Activated naive CD4-positive, alpha-beta T cell treated with anti-CD3 and anti-CD28 coated beads for 36 hours (primary cell): ENCODE measurements at places on chromosomes 4 and X.
A peak's percentile ranks its signal among the peaks of the same experiment; 100 is the strongest.

GRCh38 chrX:22396408-22396807 is 123.7 kb downstream of the CBLL2 start:
- H3K4me3 ChIP-seq, result no peak overlapping the region
- no peaks in the 10 kb centered on the region for H3K4me1 ChIP-seq
- H3K27me3 ChIP-seq, result no peaks in the 10 kb centered on the region
- no peak for DNase-seq
- H3K36me3 ChIP-seq, result no peaks in the 10 kb centered on the region

DNA sequence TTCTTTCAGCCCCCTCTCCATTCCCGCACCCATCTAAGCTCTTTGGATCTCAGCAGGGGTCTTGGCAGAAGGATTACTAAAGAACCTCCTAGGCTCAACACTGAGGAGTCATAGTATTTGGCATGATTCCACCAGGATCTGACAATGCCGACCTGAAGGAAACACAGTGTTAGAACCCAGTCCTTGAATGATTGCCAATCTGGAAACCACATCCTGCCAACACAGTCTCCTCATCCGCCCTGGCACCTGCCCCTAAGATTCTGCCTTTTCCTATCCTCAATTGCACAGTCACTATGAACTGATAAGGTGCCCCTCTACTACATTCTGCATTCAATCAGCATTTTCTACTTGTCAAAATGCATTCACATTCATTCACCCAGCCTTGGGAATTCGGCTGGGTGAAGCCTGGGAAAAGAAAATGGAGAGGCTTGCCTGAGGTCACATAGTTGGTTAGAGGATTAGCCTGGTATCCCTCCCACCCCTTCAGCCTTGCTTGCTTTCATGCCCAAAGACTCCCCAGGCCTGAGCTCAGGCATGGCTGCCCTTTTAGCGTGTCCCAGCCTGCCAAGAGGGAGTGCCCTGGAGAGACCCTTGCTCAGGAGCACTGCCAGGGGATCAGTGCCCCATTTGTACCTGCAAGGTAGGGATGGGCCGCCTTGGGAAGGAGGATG is 2.2 kb upstream of the CLDN2 start:
- H3K36me3 ChIP-seq, result no peaks in the 10 kb centered on the region
- H3K27ac ChIP-seq, result no peak overlapping the region
- H3K4me1 ChIP-seq, result peaks cover 17% of the 10 kb centered on the region

DNA sequence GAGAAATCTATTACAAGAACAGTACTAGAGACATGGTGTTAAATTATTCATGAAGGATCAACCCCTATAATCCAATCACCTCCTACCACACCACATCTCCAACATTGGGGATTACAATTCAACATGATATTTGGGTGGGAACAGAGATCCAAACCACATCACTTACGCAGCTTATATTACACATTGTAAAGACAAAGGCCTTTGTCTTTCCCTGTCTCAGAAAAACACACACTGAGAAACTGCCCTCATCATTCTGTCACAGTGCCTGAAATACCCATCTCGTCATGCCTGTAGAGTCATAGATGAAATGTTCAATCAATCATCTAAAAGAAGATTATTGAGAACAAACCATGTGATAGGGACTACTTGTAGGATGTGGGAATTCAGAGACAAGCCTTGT is 558.8 kb upstream of the GRIA3 start:
- no peaks in the 10 kb centered on the region for H3K27me3 ChIP-seq
- H3K27ac ChIP-seq, result no peak overlapping the region
- no peaks in the 10 kb centered on the region for H3K4me1 ChIP-seq
- no peak overlapping the region for H3K4me3 ChIP-seq
- no peak for DNase-seq
- H3K36me3 ChIP-seq, result peaks cover 2% of the 10 kb centered on the region

DNA sequence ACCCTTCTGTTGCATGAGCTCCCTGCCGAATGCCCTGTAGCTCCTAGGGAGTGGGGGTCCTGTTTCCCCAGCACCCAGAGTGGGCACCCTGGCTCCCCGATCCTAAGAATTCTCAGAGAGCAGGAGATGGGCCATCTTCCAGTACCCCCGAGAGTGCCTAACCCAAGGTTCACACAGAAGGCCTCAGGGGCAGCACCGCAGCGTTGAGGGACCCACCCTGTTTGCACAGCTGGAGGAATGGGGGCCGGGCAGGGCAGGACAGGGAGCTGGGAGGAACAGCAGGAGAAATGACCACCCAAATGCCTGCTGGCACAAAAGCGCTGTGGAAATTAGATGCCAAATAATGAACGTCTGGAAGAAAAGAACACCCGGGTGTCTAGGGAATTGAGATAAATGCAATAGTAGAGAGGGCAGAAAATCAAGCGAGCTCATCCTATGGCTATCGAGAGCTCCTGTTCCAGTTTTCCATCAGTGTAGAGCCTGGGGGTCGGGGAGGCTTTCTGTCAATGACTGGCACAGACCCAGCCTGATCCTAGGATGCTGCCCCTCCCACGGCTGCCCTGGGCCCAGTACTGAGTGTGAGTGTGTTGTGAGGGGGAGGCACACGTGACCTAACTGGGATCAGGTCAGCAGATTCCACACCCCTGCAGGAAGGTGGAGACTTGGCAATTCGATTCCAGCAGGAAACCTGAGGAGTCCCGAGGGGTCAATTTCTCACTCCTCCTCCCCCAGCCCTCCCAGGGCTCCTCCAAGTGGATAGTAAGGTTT is 25.7 kb downstream of the SEPTIN6 start:
- no peak overlapping the region for H3K4me3 ChIP-seq
- no peak for DNase-seq
- peaks cover 17% of the 10 kb centered on the region for H3K36me3 ChIP-seq
- H3K27ac ChIP-seq, result peak overlapping the region; percentile 18
